Mesenchymal stem cell (in vitro differentiated cells and primary cell): ENCODE measurements at places on chromosomes 3 and 15.

GRCh38 chr3:16205156-16205870 lies 30.8 kb downstream of the GALNT15 start:
- DNase-seq: no peak

- DNase-seq: no peak
Measured at GRCh38 chr3:61094608-61095007, 156.6 kb downstream of the FHIT start.

- peak; percentile 64 for DNase-seq
Measured at GRCh38 chr3:44476181-44476611, 1.3 kb downstream of the ZNF445 start.

- DNase-seq: no peak
Measured at GRCh38 chr3:5079761-5080160, 42.3 kb upstream of the ARL8B start.

- no peak for DNase-seq
Measured at GRCh38 chr15:64746356-64746755, 29.0 kb downstream of the RBPMS2 start.

DNA sequence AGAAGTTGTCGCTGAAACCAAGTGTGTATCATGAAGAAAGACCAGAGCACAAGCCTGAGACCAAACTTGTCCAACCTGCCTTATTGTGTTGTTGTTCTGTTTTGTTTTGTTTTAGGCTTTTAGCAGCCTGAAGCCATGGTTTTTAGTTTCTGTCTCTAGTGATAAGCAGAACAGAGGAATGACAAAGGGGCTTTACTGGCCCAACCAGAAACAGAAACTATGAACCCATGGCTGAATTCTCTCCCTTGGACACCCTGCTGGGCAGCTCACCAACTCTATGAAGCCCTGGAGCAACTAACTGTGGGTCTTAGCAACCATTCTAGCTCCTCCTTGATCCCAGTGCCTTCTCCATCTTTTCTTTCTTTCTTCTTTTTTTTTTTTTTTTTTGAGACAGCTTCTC lies 30.3 kb downstream of the HCLS1 start:
- no peak for DNase-seq

- DNase-seq: no peak
Measured at GRCh38 chr15:74124759-74125158, 5.6 kb upstream of the ISLR2 start.

- no peak for DNase-seq
Measured at GRCh38 chr3:157116017-157116416, 43.9 kb downstream of the CCNL1 start.

DNA sequence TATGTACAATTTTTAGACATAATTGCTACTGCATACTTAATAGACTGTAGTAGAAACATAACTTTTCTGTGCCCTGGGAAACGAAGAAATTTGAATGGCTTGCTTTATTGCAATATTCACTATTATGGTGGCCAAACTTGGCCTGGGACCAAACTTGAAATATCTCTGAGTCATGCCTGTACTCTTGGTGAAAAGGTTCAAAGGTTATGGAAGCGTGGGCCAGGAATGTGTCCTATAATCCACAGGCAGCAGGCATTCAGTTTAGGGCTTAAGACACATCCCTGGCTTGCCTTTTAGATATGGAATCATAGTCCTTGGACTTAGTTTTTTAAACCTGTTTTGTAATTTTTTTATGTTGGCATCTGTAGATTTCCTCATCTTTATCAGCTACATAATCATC lies 124.3 kb downstream of the LRIG1 start:
- peak; percentile 66 for DNase-seq

GRCh38 chr15:74203914-74204431 lies 1.4 kb upstream of the STRA6 start:
- peak; percentile 77 for DNase-seq

DNA sequence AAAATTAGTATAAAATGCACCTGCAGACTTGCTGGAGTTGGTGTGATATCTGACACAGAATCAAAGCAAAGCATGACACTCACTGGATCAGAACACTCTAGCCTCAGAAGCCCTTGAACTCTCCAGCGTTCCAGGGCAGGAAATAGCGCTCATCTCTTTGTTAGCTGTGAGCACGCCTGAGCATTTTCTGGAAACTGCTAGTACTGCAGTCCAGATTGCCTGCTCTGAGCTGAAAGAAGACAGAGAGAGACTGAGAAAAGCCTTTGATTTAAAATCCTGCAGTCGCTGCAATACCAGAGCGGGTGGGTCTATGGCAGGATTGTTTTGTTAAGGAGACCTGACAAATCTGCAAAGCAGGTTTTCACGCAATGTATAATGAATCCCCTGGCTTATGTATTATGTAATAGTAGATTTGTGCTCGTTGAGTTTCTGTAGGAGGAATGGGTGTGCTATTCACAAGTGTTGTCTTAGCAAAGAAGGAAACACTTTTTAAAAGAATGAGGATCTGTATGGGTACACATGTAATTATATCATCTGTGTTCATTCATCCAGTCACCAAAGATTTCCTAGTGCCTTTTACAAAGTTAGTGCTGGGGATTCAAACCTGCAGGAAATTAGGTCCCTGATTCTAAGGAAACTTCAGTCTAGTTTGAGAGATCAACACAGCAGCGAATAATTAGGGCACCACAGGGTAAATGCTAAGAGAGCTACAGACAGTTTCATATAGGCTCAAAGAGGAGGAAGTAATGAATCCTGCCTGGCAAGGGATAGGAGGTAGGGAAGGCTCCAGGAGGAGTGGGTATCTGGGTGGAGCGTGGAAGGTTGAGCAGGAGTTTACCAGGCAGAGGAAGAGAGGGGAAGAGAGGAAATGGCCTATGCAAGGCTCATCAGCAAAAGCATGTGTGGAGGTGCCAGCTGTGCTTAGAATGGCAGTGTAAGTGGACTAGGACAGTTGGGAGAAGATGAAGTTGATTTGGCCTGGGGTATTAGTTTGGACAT lies 26.1 kb upstream of the MGLL start:
- peak; percentile 18 for DNase-seq

GRCh38 chr3:9855594-9855993 lies 11.8 kb upstream of the RPUSD3 start:
- no peak for DNase-seq

- DNase-seq: peak; percentile 12
Measured at GRCh38 chr3:5264093-5264600, 76.6 kb downstream of the EDEM1 start.

DNA sequence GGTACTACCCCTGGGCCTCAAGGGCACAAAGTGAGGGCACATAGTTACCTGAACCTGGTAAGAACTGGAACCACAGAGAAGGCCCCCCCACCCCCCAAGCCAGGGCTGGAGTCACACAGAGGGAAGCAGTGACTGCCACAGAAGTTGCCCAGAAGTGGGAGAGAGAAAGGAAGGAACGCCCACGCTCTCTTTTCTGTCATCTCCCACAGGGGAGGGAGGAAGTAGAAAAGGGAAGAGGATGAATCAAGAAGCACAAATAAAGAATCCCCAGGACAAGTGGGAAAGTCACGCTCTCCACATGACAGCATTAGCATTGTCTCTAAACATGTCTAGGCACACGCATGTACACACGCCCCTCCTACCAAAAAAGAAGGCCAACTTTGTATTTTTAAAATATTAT lies 114.7 kb upstream of the FRMD4B start:
- no peak for DNase-seq

DNA sequence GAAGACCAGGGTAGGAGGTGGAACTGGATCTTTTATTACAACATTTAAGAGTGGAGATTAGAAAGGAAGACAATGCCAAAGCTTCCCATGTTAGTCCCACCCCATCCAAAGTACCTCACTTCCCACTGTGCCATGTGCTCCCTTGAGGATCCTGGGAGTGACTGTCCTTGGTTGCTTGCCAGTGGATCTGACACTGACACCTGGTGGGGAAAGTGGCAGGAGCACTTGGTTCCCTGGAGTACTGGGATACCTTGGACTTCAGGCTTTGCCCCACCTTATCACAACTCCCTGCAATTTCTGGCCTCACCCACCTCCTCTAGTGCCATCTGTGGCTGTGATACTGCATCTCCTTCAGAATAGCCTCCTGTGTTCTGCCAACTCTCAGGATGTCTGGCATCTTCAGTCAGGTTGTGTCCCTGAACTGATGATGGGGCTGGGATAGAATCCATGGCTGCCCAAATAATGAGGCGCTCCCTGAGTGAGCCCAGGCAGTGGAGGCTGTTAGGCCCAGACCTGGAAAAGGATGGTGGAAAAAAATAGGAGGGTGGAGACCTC lies 1.3 kb downstream of the ELL3 start:
- peak; percentile 58 for DNase-seq

DNA sequence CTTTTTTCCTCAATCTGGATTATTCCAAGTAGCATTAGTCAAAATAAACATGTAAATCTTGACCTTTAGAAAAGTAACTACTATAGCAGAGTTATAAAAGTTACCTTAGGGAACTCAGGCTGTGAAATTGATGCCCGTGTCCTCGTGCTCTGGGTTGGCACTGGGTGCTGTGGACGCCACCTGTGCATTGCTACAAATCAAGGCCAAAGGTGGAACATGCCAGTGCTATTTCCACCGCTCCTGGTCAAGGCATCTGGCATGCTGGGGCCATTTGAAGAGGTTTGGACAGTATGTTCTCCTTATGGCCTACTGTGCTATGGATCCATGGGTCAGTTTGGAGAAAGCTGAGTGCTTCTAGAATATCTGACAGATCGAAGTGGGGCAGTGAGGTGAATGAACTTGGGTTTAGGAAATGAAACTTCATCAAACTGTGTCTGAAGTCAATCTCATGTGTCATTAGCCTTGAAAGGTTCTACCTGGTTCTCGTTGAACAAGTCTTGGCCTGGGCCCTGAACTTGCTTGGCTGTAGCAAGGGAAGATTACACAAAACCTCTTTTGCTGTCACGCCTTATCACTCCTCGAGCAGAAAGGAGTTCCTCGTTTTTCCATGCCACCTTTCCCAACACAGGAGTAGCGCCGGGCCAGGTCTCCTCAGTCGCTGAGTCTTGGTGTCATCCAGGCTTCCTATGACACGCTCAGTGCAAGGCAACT lies 397.6 kb upstream of the RGMA start:
- DNase-seq: no peak

DNA sequence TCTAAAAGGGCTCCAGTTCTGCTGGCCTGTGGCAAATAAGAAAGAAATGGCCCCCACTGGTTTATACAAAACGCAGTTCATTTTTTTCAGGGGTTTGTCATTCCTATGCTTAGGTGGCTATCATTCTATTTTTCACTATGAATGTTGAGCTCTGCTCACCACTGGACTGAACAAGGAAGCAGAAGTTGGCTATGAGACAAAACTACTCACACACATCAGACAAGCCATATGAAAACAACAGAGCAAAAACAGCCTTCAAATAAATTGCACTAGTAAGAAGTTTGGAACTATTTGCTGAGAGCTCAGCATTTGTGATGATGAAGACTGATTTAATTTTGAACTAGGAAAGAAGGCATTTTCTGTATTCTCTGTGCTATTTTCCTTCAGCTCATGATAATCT lies 328.5 kb downstream of the MECOM start:
- no peak for DNase-seq

- DNase-seq: no peak
Measured at GRCh38 chr3:55501905-55502304, 14.8 kb upstream of the WNT5A start.

DNA sequence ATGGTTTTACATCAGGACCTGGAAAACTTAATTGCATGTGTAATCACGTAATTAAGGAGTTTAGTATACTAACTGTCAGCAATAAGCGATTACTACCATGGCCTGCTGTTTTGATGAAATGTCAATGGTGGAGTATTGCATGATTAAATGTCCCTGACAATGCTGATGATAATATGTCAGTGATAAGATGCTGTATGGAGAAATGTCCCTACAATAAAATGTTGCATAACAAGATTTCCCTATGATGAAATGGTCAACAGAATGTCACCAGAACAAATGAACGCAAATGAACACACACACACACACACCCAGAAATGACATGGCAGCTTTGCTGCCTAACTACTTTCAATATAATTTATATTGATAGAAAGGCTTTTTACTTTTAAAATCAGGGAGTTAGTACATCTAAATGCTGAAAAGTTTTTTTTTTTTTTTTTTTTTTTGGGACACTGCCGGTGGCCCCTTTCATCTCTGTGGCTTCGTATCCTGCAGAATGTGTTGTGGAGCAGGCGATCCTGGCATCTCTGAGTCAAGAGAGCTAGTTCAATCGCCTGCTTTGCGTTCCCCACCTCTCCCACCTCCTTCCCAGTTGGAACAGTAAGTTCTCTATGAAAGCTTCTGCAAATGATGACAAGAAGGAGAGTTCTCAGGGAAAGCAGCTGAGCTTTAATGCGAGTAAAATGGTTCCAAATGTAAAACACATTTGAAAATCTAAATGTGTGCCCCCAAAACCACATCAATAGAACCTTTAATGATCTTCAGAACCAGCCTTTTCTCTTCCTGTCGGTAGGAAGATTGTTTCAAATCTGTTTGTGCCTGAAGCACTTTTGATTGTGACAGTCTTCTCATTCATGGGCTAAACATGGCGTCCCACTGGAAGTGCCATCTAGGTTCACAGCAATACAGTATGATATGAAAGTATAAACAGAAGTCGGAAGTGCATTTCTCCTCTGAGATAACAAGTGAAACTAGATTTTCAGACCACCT lies 170.1 kb upstream of the GBE1 start:
- no peak for DNase-seq

- no peak for DNase-seq
Measured at GRCh38 chr3:10337323-10338163, 16.6 kb upstream of the SEC13 start.

DNA sequence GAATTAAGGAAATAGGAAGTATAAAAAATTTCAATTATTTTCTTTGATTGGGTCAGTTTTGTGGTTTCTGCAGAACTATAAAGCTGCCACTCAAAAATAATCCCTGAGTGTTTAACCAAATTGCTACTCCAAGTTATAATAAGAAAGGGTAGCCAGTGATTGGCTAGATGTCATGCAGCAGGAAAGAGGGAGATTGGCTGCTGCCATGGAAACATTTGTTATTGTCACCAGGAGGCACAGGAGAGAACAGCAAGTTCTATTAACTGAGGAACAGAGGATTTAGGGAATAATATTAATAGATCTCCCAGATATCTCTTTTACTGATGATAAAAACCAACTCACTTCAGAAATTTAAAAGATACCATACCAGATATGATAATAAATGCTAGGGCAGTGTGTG lies 42.6 kb downstream of the CLDN1 start:
- DNase-seq: no peak

DNA sequence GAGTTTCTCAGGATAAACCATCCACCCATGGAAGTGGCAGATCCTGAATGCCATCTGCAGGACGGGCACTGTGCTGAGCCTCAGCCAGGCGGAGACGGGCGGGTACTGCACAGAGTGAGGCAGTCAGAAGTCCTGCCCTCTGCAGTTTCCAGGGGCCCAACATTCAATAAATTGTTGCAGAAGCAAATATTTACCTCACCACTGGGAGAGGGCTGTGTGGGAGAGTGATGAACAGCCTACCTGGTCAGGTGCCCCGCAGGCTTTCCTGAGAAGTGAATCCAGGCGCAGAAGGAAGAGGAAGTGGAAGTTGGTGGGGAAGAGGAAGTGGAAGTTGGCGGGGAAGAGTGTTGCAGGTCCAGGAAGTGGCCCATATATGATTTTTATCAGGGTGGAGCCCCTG lies 100.8 kb downstream of the SLCO3A1 start:
- no peak for DNase-seq

GRCh38 chr3:61919371-61919770 lies 358.0 kb downstream of the PTPRG start:
- no peak for DNase-seq

- no peak for DNase-seq
Measured at GRCh38 chr3:186569779-186570095, 783 bp upstream of the DNAJB11 start.
